ENCODE measurements at places on chromosomes 5 and 9. TPM values are rescaled to one million over a fixed set of nuclear protein-coding genes. Genes with fewer than 3 reads are reported as not detected.

PCDHA6 gene
- total RNA-seq = not detected

DNA sequence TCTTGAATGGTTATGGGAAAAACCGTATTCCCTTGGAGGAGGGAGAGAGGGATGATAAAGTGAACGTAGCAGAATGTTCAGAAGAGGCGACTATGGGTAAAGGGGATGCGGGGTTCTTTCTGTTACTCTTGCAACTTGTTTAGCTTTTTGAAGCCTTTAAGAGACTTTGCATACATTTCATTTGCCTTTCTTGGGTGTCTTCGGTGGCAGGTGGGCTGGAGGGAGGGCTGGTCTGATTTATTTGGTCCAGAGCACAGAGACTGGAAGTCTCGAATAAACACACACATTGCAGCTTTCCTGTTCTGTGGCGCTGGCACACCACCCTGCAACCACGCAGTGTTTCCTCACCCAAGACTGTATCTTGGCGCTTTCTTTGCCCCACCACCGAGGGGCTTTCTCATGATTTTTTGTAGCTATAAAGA lies 23.2 kb downstream of the TTF1 start:
- no peak for DNase-seq

DNA sequence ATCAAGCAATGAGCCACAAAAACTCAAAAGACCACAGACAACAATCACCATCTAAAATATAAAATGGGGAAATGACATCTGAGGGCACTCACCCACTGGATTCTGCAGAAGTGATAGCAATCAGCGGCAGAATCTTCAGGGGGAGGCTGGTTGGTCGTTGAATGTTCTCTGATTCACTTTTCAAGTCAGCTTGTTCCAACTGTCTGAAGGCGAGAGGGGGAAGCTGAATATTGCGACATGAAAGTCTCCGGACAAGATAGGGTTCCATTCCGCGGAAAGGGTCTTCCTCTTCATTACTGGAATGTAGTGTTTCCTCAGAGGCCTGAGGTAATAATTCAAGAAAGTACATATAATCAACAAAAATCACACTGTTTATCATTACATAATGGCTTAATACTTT lies 94.9 kb upstream of the PDE4D start:
- DNase-seq = no peak

DNA sequence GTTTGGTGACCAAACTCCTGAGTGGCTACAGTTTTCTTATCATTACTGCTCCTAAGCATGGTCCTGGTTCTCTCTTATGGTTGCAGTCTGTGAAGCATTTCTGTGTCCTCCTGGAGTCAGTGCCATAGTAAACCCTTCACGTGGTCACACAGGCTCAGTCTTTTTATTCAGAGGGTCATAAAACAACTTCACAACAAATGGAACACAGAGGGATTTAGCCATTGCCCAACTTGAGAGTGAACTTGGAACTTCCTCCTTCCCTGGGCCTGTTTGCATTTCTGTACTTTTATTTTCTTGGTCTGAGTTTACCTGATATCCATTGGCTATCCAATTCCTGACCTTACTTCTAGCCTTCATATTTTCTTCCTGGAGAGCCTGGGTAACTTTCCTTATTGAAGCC lies 144.9 kb downstream of the CCDC192 start:
- no peak for DNase-seq

DNA sequence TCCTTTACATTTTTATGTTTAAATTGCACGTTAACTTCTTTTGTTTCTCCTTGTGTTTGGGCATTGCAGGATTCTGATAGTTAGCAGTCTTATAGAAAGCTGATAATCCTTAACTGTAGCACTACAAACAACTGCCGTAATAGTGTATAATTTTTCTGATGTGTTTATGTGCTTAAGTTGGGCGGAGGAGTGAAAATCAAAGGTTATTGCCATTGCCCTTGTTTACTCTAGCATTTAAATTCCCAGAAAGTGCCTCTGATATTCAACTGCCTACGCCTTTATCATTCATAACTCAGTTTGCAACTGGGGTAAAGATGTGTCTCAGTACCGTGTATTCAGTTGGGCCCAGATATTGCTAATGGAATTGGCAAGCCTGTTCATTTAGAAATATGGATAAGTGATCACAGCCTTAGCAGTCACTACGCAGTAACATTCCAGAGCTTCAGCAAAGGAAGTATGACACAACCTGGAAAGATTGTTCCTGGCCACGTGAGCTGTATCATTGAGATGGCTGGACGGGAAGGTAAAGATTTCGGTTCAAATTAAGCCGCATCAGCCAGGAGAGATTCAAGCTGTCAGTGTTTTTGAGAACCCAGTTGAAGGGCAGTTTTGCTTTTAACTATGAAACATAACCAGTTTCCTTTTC lies 28.1 kb upstream of the LRRTM2 start:
- DNase-seq = no peak

GRCh38 chr5:60404171-60404570 lies 295.8 kb downstream of the DEPDC1B start:
- no peak for DNase-seq

DNA sequence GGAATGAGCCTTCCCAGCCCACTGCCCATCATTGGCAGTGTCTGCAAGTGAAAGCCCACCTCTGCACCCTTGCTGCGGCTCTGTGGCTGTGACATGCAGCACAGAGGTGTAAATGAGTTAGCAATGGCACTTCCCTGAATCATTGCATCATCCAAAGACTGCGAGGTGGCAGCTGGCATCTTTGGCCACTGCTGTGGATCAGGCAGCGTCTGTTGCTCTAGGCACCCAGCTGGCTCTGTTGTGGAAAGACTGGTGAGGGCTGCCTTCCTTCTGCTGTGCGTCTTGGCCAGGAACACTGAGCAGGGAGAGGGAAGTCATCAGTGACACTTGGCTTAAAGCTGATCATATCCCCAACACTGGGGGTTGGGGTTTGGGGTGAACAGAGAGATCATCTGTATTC lies 64.5 kb downstream of the MFAP3 start:
- no peak for DNase-seq

Data from left ventricle myocardium inferior (tissue), 1 donor.